Globus pallidus (tissue), 1 donor: ENCODE measurements at places on chromosomes 5 and 9.

- no peak for DNase-seq
Observed at GRCh38 chr5:5505815-5506214, 83.3 kb downstream of the ICE1 start.

GRCh38 chr9:130024597-130024994 is 18.4 kb downstream of the FNBP1 start:
- no peak for DNase-seq

DNA sequence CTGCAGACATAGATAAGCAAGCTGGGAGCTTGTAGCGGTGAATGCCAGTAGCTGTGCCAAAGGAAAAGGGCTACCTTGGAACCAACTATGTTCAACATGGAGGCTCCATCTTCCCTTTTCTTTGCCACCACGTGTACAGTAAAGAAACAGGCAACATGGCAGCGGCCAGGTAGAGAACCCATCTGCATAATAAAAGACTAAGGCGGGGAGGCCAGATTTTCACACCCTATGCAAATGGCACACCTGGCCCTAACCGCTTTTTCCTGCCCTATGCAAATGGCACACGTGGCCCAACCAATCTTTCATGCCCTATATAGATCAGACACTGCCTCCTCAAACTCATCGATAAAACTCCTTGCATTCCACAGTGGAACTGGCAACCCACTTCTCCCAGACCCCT is 477.5 kb upstream of the EDIL3 start:
- no peak for DNase-seq

GRCh38 chr5:133948721-133949120 is 19.7 kb downstream of the C5orf15 start:
- no peak for DNase-seq

- no peak for DNase-seq
Observed at GRCh38 chr5:117077142-117077541, 502.5 kb upstream of the SEMA6A start.

GRCh38 chr5:36946101-36946500 is 69.5 kb downstream of the NIPBL start:
- no peak for DNase-seq

DNA sequence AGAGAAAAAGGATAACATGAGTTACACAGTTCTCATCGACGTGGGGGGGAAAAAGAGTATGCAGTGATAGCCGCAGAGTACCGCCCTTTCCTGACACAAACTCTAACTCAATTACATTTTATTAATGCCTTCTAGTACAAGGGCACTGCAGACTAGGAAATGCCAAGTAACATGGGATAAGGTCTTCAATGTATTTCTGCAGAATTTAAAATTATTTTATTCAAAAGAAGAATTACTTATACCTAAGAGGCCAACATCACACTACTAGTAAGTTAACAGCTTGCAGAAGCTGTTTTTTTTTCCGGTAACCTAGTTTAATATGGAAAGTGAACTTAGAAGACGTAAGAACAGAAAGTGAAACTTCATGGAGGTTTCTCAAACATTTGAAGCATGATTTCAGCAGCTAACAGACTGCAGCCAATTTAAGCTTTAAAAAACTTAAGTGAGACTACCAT is 3.9 kb downstream of the SETX start:
- DNase-seq: no peak

GRCh38 chr5:162324328-162324727 is 256.8 kb downstream of the GABRG2 start:
- DNase-seq: no peak

DNA sequence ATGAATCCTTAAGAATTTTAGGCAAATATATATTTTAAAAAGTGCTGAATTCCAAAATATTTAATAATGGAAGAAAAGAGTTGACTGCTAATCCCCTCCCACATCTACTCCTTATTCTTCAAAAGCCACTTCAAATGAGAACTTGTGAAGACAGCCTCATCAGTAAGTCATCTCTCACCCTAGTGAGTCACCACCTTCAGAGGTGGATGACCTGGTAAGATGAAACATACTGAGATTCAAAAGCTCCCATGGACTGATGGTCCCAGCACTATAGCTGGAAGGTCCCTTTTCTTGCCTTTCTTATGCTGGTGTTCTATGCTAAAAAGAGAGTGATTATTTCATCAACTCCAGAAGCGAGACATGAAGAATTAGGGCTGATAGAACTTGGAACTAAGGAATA is 37.8 kb upstream of the SPDL1 start:
- DNase-seq: no peak

DNA sequence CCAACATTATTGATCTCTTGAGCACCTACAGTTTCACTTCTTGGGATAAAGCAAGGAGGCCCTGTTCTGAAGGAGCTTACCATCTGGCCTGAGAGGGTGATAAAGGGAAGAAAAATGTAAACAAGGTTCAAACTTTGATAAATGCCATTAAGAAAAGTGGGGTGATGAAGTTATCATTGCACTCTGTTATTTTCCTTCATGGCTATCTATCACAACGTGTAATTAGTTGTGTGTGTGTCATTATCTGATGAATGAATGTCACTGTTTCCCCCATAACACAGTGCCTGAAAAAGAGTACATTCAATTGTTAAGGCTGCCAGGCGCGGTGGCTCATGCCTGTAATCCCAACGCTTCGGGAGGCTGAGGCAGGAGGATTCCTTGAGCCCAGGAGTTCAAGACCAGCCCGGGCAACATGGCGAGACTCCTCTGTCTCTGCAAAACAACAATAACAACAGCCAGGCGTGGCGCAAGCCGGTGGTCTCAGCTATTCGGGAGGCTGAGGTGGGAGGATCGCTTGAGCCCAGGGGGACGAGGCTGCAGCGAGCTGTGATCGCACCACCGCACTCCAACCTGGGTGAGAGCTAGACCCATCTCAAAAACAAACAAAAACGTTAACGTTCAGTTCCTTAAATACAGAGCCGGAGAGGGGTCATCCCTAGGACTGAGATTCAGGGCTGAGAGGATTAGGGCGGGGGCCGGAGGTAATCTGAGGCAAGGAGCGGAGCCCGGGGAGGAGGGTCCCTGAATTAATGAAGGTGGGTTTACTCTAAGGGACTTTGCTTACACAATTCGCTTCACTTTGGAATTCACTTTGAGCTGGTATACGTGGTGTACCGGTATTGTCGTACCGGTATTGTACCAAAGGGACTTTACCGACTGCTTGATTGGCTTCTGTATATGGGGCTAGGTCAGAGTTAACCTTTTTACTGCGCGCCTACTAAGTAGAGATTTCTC is 917 bp downstream of the NHP2 start:
- DNase-seq: no peak

GRCh38 chr5:69149676-69150010 is 17.3 kb upstream of the CCNB1 start:
- DNase-seq: no peak

- DNase-seq: no peak
Observed at GRCh38 chr5:124655921-124656511, 90.4 kb downstream of the ZNF608 start.

- DNase-seq: peak; percentile 59
Observed at GRCh38 chr9:137575364-137575715, 3.4 kb downstream of the DPH7 start.

- peak; percentile 56 for DNase-seq
Observed at GRCh38 chr5:95730011-95730700, 980 bp upstream of the RHOBTB3 start.

DNA sequence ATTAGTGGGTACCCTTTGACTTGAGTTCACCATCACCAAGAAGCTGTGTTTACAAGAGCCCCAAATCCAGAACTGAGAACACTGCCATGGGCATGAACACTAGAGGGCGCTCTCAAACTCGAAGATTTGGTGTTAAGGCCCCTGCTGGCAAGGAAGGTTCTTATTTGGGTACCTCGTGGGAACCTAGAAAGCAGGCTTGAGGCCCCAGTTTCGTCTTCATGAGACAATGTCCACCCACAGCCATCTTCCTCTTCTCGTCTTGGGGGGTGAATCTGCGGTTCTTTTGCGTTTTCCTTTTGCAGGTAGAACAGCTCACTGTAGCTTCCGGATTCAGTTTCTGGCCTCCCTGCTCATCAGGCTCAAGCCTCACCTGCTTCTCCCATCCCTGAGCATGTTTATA is 184.0 kb downstream of the SEMA5A start:
- peak; percentile 73 for DNase-seq

DNA sequence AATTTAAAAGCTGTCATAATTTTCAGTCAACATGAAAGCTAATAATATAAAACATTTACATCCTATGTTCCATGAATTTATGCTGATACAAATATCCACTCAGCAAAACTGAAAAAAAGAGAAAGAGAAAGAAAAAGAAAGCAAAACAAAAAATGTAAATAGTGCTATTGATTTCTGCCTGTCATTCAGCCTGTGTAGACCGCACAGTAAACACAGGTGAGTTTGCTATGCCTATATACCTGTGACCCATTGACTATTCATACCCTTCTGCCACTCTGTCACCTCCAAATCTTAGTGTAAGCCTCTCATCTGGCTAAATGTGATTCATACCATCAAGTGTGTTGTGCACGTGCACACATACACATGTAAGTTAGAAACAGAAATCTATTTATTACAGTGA is 359.0 kb upstream of the RORB start:
- DNase-seq: no peak

- no peak for DNase-seq
Observed at GRCh38 chr9:123072407-123072995, 39.0 kb downstream of the GPR21 start.

DNA sequence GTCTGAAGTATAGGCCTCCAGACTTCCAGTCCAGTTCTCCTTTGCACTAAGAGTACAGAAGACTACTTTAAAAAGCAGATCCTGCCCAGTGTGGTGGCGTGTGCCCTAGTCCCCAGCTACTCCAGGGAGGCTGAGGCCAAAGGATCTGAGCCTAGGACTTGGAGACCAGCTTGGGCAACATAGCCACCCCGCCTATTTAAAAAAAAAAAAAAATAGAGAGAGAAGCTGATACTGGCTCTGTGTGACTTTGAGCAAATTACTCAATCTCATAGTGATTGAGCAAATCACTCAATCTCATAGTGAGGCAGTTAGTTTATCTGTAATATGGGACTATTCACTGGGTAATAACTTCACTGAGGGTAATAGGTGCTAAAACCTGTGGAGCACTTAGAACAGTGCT is 43.6 kb upstream of the KDM4C start:
- DNase-seq: no peak

- peak; percentile 43 for DNase-seq
Observed at GRCh38 chr5:4370218-4370617, 769.9 kb upstream of the ADAMTS16 start.
